ENCODE measurements at places on chromosomes 12 and 14. TPM values are rescaled to one million over a fixed set of nuclear protein-coding genes. Genes with fewer than 3 reads are reported as not detected.

DNA sequence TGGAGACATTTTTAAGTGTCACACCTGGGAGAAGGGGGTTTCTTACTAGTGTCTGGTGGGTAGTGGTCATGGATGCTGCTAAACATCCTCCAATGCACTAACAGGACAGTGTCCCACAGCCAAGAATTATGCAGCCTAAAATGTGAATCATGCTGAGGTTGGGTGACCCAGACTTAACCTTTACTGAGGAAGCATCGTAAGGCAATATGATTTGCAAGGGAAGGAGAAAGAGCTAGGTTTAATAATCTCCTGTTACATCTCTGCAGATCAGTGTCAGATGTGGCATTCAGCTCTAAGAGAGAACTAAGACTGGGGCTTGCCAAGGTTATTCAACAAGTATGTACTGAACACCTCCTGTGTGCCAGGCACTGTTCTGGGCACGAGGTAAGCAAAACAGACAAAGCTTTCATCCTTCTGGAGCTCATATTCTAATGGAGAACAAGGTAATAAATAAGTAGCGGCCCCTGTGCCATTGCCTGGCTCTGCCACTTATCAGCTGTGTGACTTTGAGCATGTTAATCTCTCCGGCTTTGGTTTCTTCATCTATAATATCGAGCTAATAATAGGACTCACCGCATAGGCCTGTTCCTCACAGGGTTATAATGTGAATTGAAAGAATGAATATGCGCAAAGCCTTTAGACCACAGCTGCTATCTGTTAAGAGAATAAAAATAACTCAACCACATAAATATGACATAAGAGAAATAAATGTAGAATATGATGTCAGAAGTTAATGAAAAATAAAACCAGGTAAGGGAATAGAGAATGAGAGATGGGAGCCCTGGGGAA, 13.5 kb upstream of the GOLGA5 start:
- DNase-seq = no peak

The KRT85 gene
- total RNA-seq = not detected

GRCh38 chr14:70716958-70717357, 75.2 kb downstream of the TTC9 start:
- no peak for DNase-seq

DNA sequence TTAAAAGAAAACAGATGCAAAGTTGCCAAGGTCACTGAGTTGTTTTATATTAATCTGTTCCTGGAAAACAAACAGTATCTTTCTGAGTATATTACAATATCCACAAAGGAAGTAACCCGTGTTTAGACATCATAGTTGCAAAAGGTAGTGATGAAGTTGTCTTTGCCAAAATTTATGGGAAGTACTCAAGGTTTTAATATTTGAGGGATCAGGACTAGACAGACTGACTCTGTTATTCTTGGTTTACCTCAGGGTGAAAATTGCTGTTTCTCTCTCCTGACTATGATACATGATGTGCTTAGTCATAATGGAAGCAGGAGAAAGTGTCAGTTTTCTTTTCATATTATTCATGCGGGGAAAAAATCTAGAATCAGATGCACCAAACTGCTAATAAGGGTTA, 28.3 kb downstream of the TMEM233 start:
- no peak for DNase-seq

DNA sequence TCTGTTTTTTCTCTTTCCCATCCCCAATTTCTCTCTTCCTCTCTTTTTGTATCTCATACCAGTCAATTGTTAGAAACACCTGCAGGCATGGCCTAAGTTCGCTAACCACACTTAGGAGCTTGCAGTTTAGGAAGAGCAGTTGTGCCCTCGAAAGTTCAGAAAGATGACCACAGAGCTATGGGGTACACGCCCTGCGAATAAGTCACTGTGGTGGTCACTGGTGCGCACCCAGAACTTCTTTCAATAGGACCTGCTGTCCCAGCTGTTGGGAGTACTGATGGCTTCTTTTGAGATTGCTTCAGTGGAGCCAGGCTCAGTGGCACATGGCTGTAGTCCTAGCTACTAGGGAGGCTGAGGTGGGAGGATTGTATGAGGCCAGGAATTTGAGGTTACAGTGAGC, 362.8 kb upstream of the TMTC1 start:
- no peak for DNase-seq
